ENCODE measurements at places on chromosomes 12 and 14. TPM values are rescaled to one million over a fixed set of nuclear protein-coding genes. Genes with fewer than 3 reads are reported as not detected.

FAR2 gene
- total RNA-seq: 2.9 TPM

DNA sequence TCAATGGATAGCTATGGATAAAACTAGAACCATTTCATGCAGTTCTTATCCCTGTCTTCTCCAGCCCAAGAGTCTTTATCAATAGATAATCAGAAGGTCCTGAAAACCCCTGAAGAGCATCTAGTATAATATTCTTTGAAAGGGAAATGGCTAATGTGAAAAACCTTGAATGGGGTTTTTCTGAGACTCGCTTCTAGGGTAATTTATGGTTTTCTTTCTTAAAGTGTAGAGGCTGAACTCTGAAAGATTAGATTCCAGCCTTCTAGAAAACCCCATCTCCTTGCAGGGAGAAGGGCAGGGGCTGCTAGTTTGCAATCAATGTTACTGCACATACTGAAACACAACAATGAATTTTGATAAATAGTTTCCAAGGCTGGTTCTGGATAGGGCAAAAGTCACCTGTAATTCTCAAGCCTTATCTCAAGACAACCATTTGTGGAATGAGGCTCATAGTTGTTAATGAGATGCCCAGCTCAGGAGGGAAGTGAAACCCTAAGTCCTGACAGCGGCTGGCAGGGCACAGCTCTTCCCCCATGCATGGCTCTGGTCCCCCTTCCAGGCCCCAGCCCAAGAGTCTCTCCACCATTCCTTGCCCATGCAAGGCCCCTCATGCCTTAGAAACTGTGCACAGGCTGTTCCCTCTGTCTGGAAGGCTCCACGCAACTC is 33.7 kb upstream of the PYGL start:
- H3K27me3 ChIP-seq: no peaks in the 10 kb centered on the region
- H3K4me3 ChIP-seq: no peak overlapping the region
- H3K4me1 ChIP-seq: no peaks in the 10 kb centered on the region
- no peak overlapping the region for H3K27ac ChIP-seq

DNA sequence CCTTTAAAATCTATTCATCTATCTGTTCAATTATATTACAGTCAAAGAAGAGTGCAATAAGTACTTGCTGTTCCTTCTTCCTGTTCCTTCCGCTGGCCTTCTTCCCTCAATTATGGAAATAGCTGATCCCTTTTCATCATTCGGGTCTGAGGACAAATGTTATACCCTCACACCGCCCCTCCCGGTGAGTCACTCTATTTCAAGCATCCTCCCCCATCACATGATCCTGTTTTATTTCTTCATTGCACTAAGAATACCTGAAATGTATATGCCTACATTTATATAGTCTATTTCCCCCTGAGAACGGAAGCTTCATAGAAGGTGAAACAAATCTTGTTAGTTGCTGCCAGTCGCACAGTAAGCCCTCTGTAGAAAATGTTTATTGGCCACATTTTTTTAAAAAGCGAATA is 2.5 kb downstream of the SLC38A1 start:
- H3K4me1 ChIP-seq: no peaks in the 10 kb centered on the region
- DNase-seq: no peak
- no peaks in the 10 kb centered on the region for H3K27me3 ChIP-seq
- H3K27ac ChIP-seq: no peak overlapping the region
- H3K4me3 ChIP-seq: peak overlapping the region; percentile 60
- no peaks in the 10 kb centered on the region for H3K36me3 ChIP-seq

DNA sequence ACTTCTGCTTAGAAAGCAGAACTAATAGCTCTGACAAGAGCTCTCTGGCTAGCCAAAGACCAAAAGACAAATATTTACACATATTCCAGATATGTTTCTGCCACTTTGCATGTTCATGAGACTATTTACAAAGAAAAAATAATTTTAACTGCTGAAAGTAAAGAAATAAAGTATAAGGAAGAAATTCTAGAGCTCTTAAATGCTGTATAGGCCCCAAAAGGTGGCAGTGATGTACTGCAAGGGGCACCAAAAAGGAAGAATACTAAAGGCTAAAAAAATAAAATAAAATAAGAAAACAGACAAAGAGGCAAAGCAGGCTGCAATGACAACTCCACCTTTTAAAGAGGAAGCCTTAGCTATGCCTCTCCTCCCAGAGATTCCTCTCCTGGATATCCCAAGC is 23.0 kb downstream of the KLRK1 start:
- H3K27me3 ChIP-seq: no peaks in the 10 kb centered on the region
- H3K36me3 ChIP-seq: no peaks in the 10 kb centered on the region
- H3K4me3 ChIP-seq: no peak overlapping the region
- DNase-seq: no peak
- H3K4me1 ChIP-seq: peaks cover 11% of the 10 kb centered on the region
- H3K27ac ChIP-seq: peak overlapping the region; percentile 96

DNA sequence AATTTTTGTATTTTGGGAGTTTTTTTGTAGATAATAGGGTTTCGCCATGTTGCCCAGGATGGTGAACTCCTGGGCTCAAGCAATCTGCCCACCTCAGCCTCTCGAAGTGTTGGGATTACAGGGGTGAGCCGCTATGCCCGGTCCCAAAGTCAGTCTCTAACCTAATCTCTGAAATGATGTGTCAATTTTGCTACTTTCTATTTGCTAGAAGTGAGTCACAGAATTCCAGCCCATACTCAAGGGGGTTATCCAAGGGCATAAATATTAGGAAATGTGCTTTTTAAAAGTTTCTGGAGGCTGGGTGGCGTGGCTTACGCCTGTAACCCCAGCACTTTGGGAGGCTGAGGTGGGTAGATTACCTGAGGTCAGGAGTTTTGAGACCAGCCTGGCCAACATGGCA is 40.5 kb downstream of the RESF1 start:
- no peaks in the 10 kb centered on the region for H3K36me3 ChIP-seq
- H3K27me3 ChIP-seq: no peaks in the 10 kb centered on the region
- H3K27ac ChIP-seq: no peak overlapping the region
- no peaks in the 10 kb centered on the region for H3K4me1 ChIP-seq
- no peak for DNase-seq

- no peak overlapping the region for H3K4me3 ChIP-seq
- H3K4me1 ChIP-seq: no peaks in the 10 kb centered on the region
Observed at GRCh38 chr12:117452112-117452511, 90.7 kb upstream of the NOS1 start.

DNA sequence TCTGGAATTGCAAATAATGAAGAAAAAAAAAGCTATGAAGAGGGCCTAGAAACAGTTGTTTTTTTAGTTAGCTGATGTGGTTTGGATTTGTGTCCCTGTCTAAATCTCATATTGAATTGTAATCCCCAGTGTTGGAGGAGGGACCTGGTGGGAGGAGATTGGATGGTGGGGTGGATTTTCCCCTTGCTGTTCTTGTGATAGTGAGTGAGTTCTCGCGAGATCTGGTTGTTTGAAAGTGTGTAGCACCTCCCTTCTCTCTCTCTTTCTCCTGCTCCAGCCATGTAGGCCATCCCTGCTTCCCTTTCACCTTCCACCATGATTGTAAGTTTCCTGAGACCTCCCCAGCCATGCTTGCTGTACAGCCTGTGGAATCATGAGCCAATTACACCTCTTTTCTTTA is 126.1 kb downstream of the ASCL4 start:
- no peaks in the 10 kb centered on the region for H3K4me1 ChIP-seq
- no peaks in the 10 kb centered on the region for H3K27me3 ChIP-seq
- no peak for DNase-seq
- H3K36me3 ChIP-seq: no peaks in the 10 kb centered on the region

DNA sequence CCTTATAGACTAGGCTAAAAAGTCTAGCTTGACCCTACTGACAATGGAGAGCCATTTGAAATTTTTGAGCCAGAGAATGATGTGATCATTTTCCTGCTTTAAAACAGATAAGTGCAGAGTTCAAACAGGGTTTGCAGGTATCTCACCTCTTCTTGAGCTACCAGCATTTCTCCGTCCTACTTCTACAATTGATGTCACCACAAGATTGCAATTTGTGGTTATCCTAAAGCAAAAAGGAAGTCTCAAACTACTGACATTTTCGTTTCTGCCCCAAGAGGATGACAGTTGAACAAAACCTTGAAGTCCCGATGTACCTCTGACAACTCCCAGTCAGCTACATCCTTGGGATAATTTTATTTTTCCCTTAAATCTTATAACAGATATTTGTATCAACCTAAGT is 86.7 kb downstream of the PTGER2 start:
- H3K36me3 ChIP-seq: no peaks in the 10 kb centered on the region
- H3K27ac ChIP-seq: no peak overlapping the region
- H3K4me3 ChIP-seq: no peak overlapping the region
- no peaks in the 10 kb centered on the region for H3K27me3 ChIP-seq
- H3K4me1 ChIP-seq: no peaks in the 10 kb centered on the region

SLC25A3 gene
- 427 TPM for total RNA-seq

GRCh38 chr12:20125276-20125798 is 243.0 kb upstream of the PDE3A start:
- H3K27ac ChIP-seq: no peak overlapping the region
- no peaks in the 10 kb centered on the region for H3K27me3 ChIP-seq
- no peaks in the 10 kb centered on the region for H3K4me1 ChIP-seq
- H3K36me3 ChIP-seq: no peaks in the 10 kb centered on the region
- no peak for DNase-seq
- H3K4me3 ChIP-seq: no peak overlapping the region

GRCh38 chr12:110578694-110579534 is 4.2 kb downstream of the PPTC7 start:
- H3K36me3 ChIP-seq: no peaks in the 10 kb centered on the region
- DNase-seq: no peak
- peaks cover 19% of the 10 kb centered on the region for H3K4me1 ChIP-seq
- H3K27me3 ChIP-seq: no peaks in the 10 kb centered on the region
- no peak overlapping the region for H3K4me3 ChIP-seq

DNA sequence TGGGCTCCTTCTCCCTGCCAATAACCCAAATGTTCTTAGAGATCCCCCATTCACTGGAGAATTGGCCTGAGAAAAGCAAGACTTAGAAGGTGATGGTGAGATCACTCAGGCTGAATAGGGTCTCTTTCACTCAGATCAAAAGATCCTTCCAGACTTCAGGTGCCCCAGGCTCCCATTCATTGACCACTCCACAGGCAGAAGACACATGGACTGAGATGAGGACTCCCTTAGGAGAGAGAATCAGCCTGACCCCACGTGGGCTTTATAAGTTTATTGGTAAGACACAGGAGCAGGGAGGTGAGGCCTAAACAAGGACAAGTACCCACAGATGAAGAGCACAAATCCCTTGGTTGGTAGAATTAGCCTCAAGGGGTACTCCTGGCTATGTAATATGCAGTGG is 6.1 kb upstream of the KRT72 start:
- no peak for DNase-seq

GRCh38 chr12:54624315-54625279 is 10.1 kb downstream of the LACRT start:
- no peak overlapping the region for H3K4me3 ChIP-seq
- no peaks in the 10 kb centered on the region for H3K36me3 ChIP-seq
- DNase-seq: no peak

DNA sequence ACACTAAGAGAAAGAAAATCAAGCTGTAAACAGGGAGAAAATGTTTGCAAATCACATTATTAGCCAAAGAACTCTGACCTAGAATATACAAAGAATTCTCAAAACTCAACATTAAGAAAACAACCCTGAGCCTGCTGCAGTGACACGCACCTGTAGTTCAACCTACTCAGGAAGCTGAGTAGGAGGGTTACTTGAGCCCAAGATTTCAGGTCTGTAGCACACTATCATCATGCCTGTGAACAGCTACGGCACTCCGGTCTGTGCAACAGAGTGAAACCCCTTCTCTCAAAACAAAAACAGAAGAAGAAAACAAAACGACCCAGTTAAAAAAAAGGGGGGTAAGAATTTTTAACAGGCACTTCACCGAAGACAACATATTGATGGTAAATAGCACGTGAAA is 20.8 kb downstream of the SAV1 start:
- no peak overlapping the region for H3K27ac ChIP-seq
- no peaks in the 10 kb centered on the region for H3K36me3 ChIP-seq
- no peak for DNase-seq
- peaks cover 5% of the 10 kb centered on the region for H3K4me1 ChIP-seq

GRCh38 chr14:105066240-105067071 is 1.2 kb upstream of the GPR132 start:
- H3K4me1 ChIP-seq: no peaks in the 10 kb centered on the region
- H3K27ac ChIP-seq: no peak overlapping the region
- no peak overlapping the region for H3K4me3 ChIP-seq
- DNase-seq: no peak

DNA sequence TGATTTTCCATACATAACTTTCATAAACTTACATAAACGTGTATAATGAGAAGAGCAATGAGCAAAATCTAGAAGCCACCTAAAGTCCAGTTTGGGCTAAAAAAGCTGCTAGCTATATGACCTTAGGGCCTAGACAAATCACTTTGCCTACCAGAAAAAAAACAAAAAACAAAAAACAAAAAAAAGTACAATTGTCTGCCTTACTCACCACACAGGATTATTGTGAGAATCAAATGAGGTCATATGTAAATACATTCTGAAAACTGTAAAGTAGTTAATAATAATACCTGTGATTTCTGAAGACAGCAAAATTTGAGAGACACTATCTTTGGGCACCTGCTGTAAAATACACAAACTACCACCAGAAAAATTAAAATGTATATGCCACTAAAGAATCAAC is 4.2 kb downstream of the ATP2B1 start:
- no peaks in the 10 kb centered on the region for H3K27me3 ChIP-seq
- no peaks in the 10 kb centered on the region for H3K36me3 ChIP-seq
- no peak overlapping the region for H3K4me3 ChIP-seq
- no peak overlapping the region for H3K27ac ChIP-seq

DNA sequence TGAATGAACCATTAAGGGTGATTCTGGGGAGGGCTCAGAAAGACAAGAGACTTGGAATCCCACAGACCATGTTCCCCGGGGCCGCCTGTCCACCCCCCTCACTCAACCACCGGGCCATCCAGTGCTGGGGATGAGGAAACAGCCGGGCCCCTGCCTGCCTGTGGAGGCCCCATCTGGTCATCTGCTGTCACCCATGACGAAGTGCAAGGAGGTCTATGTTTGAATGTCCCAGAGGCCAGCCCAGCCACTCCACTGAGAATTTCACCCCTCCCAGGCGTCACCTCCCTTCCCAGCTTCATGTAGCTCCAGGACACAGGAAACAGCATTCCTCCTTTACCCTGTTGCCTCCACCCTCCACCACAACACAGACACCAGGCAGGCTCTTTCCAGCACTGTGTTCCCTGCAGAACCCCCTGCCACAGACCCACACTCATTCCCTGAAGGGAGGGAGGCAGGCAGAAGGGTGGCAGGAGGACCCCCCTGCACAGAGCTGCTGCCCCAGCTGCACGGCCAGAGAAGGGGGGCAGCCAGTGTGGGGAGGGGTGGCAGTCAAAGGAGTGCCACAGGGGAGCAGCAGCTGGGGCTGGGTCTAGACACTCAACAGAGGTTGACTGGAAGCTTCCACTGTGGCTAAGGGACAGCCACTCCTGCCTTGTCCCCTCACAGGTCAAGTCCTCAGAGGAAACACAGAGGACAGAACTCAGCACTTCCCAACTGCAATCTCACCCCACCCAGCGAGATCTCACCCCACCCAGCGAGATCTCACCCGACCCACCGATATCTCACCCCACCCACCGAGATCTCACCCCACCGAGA is 50.3 kb upstream of the PPP2R5C start:
- DNase-seq: no peak
- H3K27ac ChIP-seq: no peak overlapping the region
- no peaks in the 10 kb centered on the region for H3K27me3 ChIP-seq
- no peaks in the 10 kb centered on the region for H3K4me1 ChIP-seq
- H3K4me3 ChIP-seq: no peak overlapping the region

- no peaks in the 10 kb centered on the region for H3K27me3 ChIP-seq
- H3K4me1 ChIP-seq: no peaks in the 10 kb centered on the region
- no peaks in the 10 kb centered on the region for H3K36me3 ChIP-seq
Observed at GRCh38 chr14:54782751-54783659, 119.6 kb downstream of the GCH1 start.

- H3K36me3 ChIP-seq: no peaks in the 10 kb centered on the region
- H3K4me1 ChIP-seq: peaks cover 5% of the 10 kb centered on the region
- H3K27ac ChIP-seq: no peak overlapping the region
Observed at GRCh38 chr12:96225044-96225855, 31.1 kb downstream of the ELK3 start.

GRCh38 chr12:52394836-52395405 is 9.5 kb upstream of the KRT84 start:
- no peak for DNase-seq
- no peak overlapping the region for H3K27ac ChIP-seq
- H3K4me1 ChIP-seq: no peaks in the 10 kb centered on the region
